ENCODE measurements at places on chromosomes 5 and 9.

GRCh38 chr9:128109050-128109709 is 18.3 kb downstream of the PTGES2 start:
- no peak for DNase-seq

GRCh38 chr9:99490729-99491128 is 268.6 kb downstream of the SEC61B start:
- DNase-seq = peak; percentile 64

DNA sequence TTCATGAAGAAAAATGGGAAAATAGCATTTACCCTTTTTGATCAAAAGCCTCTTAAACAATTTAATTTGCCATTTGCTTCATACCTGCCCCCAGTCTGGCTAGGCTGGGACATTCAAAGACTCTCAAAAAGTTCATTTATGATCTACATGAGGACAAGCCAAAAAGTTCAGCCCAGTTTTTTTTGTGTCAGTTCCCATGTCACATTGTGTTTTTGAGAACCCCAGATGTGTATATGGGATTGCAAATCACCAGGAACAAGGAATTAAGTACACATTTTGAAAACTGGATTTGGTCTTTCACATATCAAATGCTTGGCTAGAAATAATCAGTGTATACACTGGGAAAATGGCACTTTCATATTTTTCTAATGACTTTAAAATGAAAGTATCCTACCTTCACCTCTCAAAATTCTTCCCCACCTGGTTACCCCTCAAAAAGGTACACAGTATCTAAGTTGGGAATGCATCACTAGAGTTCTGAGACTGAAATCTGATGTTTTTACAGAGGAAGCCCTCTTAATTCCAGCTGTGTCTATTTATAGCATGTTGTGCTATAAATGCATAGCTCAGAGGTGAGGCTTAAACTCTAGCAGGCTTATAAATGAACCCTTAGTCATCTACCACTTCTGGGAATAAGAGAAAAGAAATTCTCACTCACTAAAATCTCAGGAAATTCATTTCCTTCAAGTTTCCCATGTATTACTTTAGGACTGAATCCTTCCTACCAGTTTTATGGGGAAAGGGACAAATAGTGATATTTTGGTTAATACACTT is 9.3 kb downstream of the STOM start:
- DNase-seq = peak; percentile 89

- peak; percentile 80 for DNase-seq
Measured at GRCh38 chr9:134215699-134216448, 51.5 kb upstream of the RNU6ATAC start.

DNA sequence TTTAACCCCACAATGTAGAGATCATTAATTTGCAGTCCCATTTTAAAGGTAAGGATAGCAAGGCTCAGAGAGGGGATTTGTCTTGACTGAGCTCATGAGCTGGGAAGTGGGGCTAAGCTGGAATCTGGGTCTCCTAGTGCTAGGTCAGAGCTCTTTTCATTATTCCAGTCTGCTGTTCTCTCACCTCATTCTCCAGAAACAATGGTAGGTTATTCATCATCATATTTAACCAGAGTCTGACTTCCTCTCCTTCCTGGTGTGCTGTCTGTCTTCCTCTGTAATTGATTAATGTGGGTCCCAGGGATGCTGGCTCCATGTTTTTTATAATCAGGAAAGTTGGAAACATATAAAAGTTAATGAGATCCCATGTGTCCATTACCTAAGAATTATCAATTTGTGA is 20.6 kb downstream of the C9orf43 start:
- DNase-seq = no peak
